ENCODE measurements at places on chromosomes 11 and 22.
A peak's percentile ranks its signal among the peaks of the same experiment; 100 is the strongest.

DNA sequence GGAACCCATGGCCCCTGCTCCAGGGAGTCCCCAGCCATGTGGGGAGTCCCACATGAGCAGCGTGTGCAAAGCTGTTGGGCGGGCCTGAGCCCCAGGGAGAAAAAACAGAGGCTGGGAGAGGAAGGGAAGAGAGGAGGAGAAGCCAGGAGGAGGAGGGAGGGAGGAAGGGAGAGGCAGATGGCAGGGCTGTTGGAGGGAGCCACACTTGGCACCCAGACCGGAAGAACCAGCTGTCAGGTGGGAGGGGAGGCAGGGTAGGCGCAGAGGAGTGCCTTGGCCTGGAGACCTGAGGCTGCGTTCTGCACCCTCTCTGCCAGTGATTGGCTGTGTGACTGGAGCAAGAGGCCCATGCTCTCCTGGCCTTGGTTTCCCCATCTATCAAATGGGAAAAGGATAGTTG lies 6.7 kb downstream of the SYNGR1 start:
- no peak for DNase-seq

- DNase-seq = no peak
Measured at GRCh38 chr11:130031945-130032344, 29.3 kb upstream of the PRDM10 start.

- DNase-seq = no peak
Measured at GRCh38 chr22:20810645-20811044, 36.7 kb downstream of the SERPIND1 start.

DNA sequence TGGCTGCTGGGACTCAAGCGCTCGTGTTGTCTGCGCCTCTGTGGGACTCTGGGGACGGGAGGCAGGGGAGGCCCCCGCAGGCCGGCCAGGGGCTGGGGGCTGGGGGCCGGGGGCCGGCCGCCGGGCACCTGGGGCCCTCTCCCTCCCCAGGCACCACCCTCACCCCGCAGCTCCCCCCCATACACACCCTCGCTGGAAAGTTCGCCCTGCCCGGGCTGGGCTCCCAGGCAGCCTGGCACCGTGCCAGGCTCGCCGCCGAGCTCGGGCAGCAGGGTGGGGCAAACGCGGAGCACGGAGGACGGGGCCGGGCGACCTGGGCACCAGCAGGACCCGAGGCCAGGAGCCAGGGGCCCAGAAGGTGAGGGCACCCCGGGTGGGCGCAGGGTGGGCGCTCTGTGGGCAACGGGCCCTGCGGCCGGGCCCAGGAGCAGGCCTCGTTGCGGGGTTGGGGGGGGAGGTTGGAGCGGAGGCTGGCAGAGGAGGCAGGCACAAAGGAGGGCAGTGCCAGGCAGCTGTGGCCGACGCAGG lies 76.7 kb upstream of the WNT7B start:
- no peak for DNase-seq

GRCh38 chr11:1036303-1036923 lies at the start of gene MUC6:
TSS of gene MUC6 (minus strand) at chr11:1036718. CDS start at chr11:1036655, 63 bp downstream.
- DNase-seq = no peak

GRCh38 chr11:44047931-44048431 lies at the start of gene ACCSL:
TSS of gene ACCSL (plus strand) at chr11:44047981. CDS start at chr11:44048037, 56 bp downstream.
- no peak for DNase-seq

- DNase-seq = no peak
Measured at GRCh38 chr11:9772218-9772617, 108.3 kb downstream of the SWAP70 start.

DNA sequence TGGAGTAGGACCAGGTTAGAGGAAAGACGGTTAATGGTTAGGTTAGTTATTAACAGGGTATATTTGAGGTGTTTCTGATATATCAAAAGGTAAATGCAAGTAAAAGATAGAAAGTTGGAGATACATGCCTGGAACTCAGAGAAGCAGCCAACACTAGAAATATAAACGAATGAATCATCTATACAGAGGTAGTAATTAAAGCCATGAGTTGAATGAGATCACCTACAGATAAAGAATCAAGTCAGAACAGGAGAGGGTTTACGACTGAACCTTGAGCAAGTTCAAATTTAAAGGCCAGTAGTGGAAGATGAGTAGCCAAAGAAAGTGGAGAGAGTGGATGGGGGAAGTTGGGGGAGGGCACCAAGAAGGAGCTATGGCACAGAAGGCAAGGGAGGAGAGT lies 73.9 kb downstream of the SPON1 start:
- DNase-seq = no peak

DNA sequence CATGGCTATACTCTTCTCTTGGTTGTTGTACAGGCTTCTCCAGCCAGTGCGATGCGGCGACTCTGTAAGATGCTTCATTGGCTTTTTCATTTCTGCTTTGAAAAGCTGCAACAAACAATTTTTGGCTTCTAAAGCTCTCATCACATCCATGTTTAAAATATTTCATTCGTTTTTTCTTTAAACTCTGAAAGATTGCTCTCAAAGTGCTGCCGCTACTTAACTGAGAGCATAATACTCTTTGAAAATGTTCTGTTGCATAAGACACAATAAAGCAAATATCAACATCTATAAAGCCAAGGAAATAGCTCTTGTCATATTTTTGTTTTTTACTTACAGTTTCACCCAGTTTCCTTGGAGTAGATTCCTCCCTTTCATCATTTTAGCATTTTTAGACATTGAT lies 468.3 kb downstream of the TBC1D22A start:
- DNase-seq = no peak

- no peak for DNase-seq
Measured at GRCh38 chr11:114157476-114158050, 98.1 kb downstream of the ZBTB16 start.

DNA sequence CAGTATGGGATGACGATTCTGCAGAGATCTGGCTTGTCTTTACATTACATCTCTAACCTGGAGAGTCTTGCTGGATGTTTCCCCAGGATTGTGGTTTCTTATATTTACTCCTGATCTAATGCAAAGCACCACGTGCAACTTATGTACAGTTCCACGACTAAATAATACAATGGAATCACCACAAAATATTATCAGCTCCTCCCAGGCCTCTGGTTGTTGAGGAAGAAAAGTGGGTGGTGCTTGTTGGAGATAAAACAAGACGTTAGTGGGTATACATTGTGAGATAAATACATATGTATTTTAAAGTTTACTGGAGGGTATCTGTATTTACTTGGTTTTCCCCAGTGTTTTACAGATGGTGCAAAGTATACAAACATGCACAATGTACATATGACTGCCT lies 569.7 kb downstream of the NTM start:
- no peak for DNase-seq

GRCh38 chr11:60376601-60377000 lies 1.7 kb upstream of the MS4A7 start:
- DNase-seq = no peak

GRCh38 chr11:16291729-16292128 lies 64.6 kb downstream of the SOX6 start:
- DNase-seq = no peak

- DNase-seq = no peak
Measured at GRCh38 chr11:74682731-74683278, 48.4 kb downstream of the CHRDL2 start.

- DNase-seq = no peak
Measured at GRCh38 chr22:35629406-35630216, 12.5 kb upstream of the MB start.

DNA sequence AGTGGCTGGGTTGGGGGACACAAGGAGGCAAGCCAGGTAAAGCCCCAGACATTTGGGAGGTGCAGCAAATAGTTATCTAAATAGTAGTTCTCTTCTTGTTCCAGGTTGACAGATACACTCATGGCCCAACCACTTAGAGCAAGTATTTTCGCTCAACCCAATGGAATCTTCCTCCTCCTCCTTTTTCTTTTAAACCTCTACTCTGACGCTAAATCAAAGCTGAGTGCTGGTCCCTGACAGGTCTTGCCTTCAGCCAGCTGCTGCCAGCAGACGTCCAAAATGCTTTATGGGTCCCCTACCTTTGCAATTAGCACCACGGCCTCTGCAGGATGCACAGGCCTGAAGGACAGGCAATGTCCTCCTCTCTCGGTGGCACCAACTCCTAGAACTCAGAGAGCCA lies 558.5 kb downstream of the MIAT start:
- no peak for DNase-seq

- DNase-seq = no peak
Measured at GRCh38 chr11:3707176-3707575, 36.0 kb upstream of the CHRNA10 start.

DNA sequence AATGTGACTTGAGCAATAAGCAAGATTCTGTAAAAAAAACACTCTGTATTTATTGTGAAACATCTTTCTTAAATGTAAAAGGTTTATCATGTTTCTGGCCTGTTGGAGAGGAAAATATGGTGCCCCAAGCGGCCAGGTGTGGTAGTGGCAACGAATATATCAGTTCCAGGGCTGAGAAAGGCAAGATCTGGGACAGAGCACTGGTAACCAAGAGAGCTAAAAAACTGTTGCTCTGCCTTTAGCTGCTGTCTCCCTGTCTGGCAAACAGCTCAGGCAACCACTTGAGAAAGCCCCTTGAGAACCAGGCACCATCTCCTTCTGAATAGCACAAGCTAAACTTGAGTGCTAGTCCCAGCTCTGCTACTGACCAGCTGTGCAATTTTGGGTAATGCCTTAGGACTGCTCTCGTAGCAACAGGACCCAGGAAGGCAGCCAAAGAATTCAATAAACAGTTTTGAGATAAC lies 129.9 kb downstream of the KCNC1 start:
- no peak for DNase-seq

DNA sequence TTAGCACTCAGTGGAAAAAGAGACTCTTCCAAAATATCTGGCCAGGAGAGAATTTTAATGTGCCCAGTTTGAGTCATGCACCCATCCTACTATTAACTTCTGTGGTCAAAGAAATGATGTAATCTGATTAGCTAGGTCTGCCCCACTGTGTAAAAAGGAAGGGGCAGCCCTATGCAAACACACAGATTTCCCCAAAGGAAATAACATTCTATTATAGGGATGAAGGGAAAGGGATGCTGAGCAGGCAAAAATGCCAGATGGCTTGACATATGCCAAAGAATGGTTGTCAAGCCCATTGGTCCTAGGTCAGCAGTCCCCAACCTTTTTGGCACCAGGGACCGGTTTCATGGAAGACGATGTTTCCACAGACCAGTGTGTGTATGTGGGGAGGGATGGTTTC lies 43.3 kb upstream of the PAK1 start:
- DNase-seq = no peak

DNA sequence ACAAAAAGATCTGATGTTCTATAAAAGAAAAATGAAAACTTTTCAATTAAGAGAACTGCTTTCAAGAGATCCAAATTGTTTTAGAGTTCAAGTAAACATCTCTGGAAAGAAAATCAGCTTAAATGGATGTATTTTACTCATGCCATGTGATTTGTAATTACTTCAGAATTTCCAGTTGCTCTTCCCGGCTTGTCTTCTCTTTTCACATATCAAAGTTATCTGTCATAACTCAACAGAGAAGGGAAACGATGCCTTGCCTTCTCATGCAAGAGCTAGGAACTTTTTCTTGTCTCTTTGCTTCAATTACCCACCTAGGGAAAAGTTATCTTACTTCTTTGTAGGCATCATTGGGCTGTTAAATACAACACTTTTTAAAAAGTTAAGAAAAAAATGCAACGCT lies 255.2 kb upstream of the POU2AF2 start:
- DNase-seq = peak; percentile 32

DNA sequence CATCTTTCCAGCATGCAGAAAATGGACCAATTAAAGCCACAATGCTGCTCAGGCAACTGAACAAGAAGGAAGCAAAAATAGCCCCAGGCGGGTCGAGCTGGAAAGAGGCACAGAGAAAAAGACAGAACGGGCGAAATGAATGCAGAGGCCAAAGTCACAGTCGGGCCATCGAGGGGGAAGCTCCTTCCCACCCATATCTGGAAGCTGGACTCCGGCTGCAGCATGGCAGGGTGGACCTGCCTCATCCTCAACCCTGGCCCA lies 58.6 kb upstream of the PRDM11 start:
- DNase-seq = no peak

GRCh38 chr11:45926001-45926401 lies 3.5 kb downstream of the LARGE2 start:
- DNase-seq = no peak

GRCh38 chr11:123144707-123145106 lies 50.3 kb downstream of the CLMP start:
- DNase-seq = no peak

- DNase-seq = no peak
Measured at GRCh38 chr22:49261616-49262015, 566.1 kb downstream of the BRD1 start.

DNA sequence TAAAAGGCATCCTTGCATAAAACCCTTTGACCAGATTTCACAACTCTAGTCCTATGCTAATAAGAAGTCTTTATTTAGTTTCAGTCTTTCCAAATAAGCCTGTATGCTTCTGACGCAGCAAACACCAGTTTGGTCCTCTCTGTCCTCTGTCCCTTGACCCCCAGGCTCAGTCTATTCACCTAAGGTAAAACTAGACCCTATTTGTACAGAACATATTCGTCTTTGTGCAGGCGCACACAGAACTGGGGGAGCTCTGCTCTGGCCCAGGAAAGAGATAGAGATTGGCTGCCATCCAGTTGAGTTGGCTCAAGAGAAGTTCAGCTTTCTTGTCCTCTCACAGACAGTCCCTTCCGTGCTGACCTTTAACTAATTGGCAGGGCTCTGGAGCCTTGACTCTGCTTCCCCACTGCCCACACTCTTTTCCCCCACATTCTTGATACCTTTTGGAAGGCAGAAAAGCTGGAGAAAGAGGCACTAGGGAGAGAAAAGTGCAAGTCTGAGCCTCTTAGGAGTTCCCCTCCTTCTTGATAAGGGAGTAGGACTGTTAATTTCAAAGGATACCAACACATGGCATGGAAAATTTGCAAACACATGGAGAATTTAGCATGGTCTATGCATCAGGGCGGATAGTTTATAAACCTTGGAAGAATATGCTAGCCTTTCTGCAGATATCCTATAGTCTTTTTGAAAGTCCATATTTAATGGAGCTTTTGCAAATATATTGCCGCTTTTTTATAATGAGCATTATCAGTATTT lies 21.2 kb upstream of the PSMA1 start:
- DNase-seq = no peak

GRCh38 chr11:2377511-2378443 lies 667 bp downstream of the CD81 start:
- DNase-seq = peak; percentile 56

DNA sequence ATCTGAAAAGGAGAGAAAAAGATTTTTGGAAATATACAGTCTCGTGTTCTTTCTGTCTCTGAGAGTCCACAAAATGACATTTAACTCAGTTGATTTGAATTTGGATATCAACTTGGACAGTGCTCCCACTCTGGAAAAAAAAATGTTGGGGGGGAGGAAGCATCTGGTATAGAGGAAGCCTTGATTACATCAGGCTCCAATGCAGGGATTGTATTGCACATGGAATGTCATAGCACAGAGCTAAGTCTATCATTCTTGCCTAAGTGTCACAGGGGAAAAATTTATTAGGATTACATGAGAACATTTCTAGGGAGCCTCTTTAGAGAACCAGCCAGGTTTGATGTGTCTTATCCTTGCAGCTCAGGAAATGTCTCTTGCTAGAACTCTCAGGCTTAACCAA lies 23.0 kb downstream of the MS4A6A start:
- DNase-seq = peak; percentile 18

Data from skin of body (tissue), 3 donors.